ENCODE measurements at places on chromosomes 2 and 18.

GRCh38 chr2:179513181-179513580 lies 248.5 kb upstream of the SESTD1 start:
- DNase-seq: no peak

- DNase-seq: no peak
Observed at GRCh38 chr18:80194874-80195570, 52.3 kb downstream of the PARD6G start.

- DNase-seq: no peak
Observed at GRCh38 chr2:67445652-67446268, 48.6 kb downstream of the ETAA1 start.

DNA sequence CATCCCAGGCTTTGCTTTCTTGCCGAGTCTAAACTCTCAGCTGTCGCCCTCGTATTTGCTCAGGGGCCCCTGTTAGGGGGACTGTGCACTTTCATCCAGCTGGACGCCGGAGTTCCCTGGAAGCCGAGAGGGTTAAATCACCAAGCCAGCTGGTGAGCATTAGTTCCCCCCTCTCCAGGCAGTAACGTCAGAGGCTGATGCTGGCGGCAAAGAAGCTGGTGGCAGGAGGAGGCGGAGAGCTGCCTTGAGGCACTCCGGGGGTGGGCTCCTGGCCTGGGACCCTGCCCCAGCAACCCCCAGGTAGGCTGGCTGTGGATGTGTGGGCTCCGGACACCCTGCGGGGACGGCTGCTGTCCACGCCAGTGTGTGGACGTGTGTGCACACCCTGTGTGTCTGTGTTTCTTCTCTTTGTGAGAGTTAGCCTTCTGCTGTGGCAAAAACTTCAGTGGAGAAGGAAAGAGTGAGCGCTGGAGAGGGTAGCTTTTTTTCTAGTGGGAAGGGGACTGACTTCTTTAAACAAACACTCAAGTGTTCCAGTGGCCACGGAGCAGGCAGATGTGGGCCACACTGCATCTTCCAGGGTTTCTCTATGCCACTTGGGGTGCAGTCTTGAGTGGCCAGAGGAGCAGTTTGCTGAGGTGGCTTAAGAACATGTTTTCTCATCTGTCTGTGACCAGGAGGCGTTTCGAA lies 84.7 kb downstream of the GLI2 start:
- no peak for DNase-seq

- no peak for DNase-seq
Observed at GRCh38 chr2:152396051-152396511, 61.1 kb downstream of the FMNL2 start.

DNA sequence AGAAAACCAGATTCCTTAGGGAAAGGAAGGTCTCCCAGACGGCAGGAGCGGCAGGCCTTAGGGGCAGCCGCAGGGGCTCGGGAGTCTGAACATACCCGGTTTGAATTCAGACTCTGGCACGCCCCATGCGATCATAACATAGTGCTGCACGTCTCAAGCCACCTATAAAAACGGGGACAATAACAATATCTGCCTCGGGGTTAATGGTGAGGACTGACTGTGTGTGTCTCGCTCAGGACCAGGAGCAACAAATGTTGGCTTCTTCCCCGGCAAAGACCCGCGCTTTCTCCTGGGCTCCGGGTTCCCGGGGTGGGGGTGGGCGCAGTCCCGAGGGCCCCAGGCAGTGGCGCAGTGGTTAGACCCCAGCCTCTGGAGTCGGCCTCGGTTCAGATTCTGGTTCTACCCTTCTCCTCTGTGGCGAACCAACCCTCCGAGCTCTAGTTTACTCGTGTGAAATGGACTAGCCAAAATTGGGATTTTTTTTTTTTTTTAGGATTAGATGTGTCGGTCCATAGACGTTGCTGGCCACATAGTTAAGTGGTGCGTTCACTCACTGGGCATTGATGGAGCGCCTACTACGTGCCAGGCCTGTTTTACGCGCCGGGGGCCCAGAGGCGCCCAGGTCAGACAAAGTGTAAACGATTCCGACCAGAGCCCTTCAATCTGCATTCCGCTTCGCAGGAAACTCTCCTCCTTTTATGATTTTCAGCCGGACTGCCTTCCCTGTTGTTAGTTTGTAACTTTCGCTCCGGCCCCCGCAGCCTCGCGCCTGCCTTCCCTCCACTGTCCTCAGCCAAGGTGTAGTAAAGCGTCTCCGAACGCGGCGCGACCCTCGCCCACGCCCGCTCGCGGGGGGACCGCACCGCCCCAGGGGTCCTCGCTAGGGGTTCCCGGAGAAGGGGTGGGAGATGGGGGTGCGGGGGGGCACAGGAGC lies 820 bp upstream of the SH3BP4 start:
- no peak for DNase-seq

DNA sequence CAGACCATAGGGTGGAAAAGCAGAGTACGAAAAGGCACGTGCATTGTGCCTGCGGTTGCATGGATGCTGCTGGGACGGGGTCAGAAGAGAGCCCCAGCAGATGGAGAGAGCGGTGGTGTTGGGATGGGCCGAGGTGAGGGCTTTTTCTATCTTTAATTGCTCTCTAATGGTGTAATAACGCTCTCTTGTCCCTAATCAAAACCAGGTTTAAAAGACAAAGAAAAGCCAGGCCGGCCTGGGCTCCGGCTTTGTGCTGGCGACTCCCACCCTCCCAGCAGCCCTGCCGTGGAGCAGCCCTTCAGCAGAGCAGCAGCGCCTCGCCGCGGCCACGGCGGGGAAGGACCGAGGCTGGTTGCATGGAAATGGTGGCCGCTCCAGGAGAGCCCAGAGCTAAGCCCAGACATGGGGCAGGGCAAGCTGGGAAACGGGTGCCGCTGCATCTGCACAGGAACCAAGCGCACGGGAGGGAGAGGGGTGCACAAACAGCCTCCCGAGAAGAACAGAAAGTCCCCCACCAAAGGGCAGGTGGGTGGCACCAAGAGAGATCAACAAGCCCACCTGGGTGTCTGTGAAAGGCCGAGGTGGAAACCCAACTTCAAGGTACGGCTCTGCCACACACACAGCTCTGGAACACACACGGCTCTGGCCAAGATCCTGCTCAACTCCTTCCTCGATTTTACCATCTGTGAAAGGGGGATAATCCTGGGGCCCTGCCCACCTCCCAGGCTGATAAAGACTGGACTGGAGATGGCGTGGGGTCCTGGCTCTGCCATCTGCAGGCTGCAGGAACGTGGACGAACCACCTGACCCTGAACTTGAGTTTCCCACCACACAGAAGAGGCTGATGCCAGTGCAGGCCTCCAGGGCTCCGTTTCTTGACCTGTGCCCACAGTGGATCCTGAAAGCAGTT lies 15.0 kb downstream of the HS1BP3 start:
- DNase-seq: peak; percentile 11

- DNase-seq: no peak
Observed at GRCh38 chr2:132676999-132677398, 7.0 kb upstream of the LYPD1 start.

DNA sequence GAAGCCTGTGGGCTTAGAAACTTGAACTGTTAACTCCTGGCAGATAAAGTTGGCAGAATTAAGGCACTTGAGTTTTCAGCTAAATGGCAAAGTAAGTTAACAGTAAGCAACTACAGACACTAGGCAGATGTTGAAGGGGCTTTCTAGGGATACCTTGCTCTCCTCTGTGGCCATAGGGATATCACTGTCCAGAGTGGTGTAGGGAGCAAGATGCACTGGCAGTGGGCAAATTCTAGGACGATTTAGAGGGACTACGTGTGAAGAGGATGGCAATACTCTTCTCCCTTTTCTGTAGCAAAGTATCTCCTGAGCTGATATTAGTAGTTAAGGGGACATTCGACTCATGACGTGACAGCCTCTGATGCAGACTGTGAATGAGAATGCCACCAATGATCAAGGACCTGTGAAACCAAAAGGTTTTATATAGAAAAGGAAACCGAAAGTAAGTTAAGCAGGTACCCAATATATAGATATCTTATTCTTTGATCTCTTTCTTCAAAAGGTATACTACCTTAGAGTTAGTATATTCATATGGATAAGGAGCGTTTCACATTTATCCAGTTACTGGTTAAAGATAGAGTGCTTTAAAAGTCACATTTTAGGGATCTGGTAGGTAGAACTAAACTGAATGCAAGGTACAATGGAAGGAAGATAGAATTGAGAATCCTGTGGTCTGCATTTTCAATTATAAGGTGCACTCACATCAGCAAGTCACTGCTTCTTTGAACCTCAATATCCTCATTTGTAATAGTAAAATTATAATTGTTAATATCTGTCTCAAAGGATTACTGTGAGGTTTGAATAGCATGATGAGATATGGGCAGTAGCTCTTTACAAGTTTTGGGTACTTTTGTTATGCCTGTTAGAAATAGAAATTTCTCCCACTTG lies 106.4 kb downstream of the KCNH7 start:
- peak; percentile 21 for DNase-seq

GRCh38 chr18:50240080-50240563 lies 26.2 kb downstream of the CFAP53 start:
- peak; percentile 7 for DNase-seq

- DNase-seq: peak; percentile 18
Observed at GRCh38 chr2:239396881-239397681, 3.7 kb downstream of the HDAC4 start.

GRCh38 chr2:220162320-220162719 lies 534.9 kb downstream of the SLC4A3 start:
- no peak for DNase-seq

DNA sequence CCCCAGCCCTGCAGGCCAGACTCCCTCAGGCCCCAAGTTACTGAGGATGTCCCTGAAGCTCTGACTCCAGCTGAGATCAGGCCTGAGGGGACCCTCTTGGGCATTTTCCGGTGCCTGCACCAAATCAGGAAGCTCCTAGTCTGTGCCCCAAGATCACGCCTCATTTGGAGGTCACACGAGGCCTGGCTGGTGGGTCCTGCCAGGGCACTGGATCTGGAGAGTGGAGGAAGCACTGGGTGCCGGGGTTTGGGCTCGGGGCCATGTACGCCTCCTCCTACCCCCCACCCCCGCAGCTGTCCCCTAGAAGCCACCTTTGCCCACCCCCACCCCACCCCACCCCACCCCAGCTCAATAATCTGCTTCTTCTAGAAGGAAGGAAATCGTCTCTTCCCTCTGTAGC lies 16.2 kb downstream of the SH2D6 start:
- no peak for DNase-seq

DNA sequence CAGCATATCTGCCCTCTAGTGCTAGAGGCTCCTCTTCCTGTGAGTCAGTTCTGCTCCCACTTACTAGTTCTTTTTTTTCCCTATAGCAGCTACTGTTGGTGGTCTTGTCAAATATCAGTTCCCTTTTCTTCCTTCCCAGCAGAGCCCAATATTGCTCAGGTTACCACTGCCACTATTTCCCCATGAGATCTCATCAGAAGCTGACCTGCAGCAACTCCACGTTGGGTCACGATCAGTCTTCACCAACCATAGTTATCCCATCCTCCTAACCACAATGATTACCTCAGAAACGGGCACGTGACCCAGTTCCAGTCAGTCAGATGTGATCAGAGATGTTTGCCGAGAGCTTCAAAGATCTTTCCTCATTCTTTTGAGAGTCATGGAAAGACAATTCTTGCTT lies 59.7 kb upstream of the CAPN13 start:
- DNase-seq: no peak

GRCh38 chr18:63832470-63832869 lies 55.0 kb upstream of the SERPINB2 start:
- no peak for DNase-seq

- DNase-seq: no peak
Observed at GRCh38 chr18:49431165-49431962, 29.1 kb downstream of the DYM start.

DNA sequence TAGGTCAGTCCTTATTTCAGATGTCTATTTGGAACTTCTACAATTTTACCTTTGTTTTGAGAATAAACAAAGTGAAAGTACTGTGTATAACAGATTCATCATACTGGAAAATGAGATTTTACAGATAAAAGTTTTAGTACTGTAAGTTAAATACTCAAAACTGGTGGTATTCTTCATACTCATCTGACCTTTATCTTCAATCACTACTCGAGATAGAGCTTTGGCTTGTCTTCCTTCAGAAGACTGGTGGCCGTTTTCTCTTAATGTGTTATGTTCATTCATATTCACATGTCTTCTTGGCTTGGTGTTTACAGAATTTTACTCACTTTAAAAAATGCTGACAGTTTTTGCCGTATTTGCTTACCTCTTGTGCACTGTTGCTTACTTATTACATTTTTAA lies 2.1 kb downstream of the SPOPL start:
- DNase-seq: no peak

GRCh38 chr18:24259869-24260641 lies 121.2 kb downstream of the CABYR start:
- DNase-seq: no peak

GRCh38 chr2:69744456-69744855 lies 2.5 kb downstream of the ANXA4 start:
- DNase-seq: no peak

DNA sequence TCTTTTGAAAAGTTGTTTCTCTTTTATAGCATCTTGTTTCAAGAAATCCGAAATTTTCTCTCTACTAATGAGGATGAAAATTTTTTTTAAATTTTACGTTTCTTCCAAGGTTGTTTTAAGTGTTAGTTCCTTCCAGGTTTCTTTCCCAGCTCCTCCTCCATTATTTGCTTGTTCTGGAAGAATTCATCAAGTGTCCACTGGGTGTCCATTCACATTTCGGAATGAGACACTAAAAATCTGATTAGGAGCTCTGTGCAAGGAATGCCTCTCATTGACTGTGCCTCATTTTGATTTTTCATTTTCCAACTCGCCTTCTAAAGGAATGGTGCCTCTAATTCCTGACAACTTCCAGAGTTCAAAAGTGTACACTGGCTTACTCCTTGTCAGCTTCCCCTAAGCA lies 6.1 kb downstream of the SP100 start:
- DNase-seq: no peak

GRCh38 chr2:150256736-150257135 lies 230.7 kb downstream of the RND3 start:
- no peak for DNase-seq

GRCh38 chr2:203476881-203477280 lies 58.2 kb downstream of the RAPH1 start:
- DNase-seq: no peak

DNA sequence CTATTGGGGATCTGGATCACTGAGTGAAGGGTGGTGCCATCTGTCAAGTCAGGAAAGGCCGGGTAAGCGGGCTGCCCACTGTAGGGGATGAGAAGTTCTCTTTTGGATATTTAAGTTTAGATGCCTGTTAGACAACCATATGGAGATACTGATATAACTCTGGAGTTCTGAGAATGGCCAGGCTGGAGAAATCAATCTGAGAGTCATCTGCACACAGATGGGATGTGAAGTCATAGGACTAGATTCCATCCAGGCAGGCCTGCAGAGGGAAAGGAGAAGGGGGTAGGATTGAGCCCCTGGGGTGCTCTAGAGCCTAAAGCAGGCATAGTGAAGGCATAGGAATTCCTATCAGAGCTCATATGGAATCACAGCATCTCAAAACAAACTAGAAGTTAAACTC lies 30.1 kb downstream of the SPRED2 start:
- DNase-seq: no peak

Data from CD4-positive, alpha-beta T cell treated with Interleukin-4 for 4 hours (primary cell).